Glutamatergic neuron (in vitro differentiated cells): ENCODE measurements at places on chromosomes 6 and 20.
A peak's percentile ranks its signal among the peaks of the same experiment; 100 is the strongest.

DNA sequence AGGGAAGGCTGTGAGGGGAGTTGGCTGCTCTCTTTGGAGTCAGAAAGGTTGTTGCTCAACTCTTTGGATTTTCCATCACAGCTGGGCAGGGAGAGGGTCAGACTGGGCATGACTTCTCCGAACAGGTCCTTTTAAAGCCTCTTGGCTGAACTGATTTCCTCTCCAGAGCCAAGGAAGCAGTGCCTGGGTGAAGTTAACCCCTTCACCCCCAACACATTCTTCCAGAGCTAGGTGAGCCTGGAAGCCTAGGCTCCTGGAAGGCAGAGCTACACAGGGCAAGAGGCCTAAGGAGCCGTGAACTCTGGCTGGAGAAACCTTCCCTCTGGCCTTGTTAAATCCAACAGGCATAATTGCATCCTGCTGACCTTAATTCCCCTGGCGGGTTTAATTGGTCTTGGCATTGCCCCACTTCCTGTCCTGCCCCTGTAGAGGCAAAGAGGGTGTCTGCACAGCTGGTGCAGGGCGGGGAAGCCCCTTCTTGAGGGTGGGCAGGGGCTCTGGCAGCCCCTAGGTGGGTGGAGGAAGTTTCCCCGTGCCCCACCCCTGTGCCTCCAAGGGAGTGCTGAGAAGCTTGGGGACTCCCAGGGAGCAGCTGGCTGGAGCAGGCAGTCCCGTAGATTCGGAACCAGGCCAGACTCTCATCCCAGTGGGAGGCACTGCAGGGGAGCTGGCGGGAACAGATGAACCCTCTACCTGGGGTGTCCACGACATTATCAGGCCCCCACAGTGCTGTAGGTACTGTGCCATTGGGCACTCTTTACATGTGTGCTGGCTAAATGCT, 3.6 kb upstream of the MYLK2 start:
- H3K27ac ChIP-seq = no peak overlapping the region
- peak; percentile 28 for DNase-seq
- H3K36me3 ChIP-seq = no peaks in the 10 kb centered on the region
- H3K4me3 ChIP-seq = no peak overlapping the region
- peaks cover 25% of the 10 kb centered on the region for H3K4me1 ChIP-seq

DNA sequence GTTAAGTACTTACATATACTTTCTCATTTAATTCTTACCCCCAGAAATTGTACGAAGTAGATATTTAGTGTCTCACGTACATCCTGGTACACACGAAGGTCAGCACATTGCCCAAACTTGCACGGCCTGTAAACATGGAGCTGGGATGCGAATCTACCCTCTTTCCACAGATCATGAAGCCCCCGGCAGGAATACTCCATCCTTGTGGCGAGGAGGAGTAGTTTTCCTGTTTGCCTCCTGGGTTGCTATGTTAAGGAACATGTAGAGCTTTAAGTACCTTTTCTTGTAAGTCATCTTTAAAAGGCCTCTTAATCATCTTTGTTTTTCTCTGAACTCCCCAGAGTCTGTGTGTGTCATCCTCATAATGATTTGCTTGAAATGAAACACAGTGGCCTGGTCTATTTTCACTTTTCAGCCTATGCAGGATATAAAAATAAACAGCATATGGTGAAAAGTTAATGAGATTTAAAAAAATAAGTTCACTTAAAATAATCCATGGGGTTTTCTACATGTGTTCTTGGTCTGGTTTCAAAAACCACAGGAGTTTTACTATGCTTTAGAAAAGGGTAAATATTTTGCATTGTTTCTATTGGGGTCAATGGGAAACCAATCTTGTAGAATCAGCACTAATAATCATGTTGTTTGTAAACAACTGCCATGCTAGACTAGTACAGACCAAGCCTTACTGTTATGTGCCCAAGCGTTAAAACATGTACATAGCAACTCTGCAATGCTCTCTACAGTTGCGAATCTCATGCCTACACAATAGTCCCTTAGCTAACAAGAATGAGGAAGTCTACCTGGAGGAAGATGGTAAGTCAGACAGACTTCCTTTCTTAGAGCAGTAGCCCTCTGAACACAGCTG, 9.3 kb upstream of the ARID1B start:
- peaks cover 8% of the 10 kb centered on the region for H3K4me1 ChIP-seq
- no peaks in the 10 kb centered on the region for H3K36me3 ChIP-seq
- H3K27me3 ChIP-seq = no peaks in the 10 kb centered on the region
- H3K4me3 ChIP-seq = no peak overlapping the region
- DNase-seq = no peak

DNA sequence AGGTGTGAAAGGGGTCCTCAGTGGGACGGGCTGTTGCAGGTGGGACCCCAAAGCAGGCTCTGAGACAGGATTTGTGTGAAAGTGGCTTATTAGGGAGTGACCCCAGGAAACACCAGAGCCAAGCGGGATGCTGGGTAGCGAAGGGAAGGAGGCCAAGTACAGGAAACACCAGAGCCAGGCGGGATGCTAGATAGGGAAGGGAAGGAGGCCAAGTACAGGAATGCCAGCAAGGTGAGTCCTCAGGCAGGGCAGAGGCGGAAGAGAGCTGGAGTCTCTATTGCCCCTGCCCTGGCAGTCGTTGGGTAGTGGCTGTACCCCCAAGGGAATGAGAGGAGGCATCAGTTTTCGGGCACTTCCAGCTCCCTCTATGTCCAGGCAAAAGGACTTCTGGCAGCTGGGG, 30.5 kb upstream of the TGM2 start:
- H3K36me3 ChIP-seq = peaks cover 5% of the 10 kb centered on the region
- H3K27ac ChIP-seq = no peak overlapping the region
- H3K4me3 ChIP-seq = no peak overlapping the region
- H3K27me3 ChIP-seq = peaks cover 3% of the 10 kb centered on the region
- peaks cover 2% of the 10 kb centered on the region for H3K4me1 ChIP-seq

- no peak for DNase-seq
- H3K4me1 ChIP-seq = no peaks in the 10 kb centered on the region
- peaks cover 4% of the 10 kb centered on the region for H3K36me3 ChIP-seq
- no peak overlapping the region for H3K27ac ChIP-seq
- no peak overlapping the region for H3K4me3 ChIP-seq
- H3K27me3 ChIP-seq = peaks cover 2% of the 10 kb centered on the region
Observed at GRCh38 chr6:130720076-130720715, 107.0 kb upstream of the SMLR1 start.

- no peaks in the 10 kb centered on the region for H3K27me3 ChIP-seq
- no peak overlapping the region for H3K4me3 ChIP-seq
- H3K36me3 ChIP-seq = no peaks in the 10 kb centered on the region
Observed at GRCh38 chr6:92069781-92070180, 1349.6 kb downstream of the EPHA7 start.

- no peak overlapping the region for H3K4me3 ChIP-seq
- H3K27ac ChIP-seq = no peak overlapping the region
- DNase-seq = no peak
- no peaks in the 10 kb centered on the region for H3K4me1 ChIP-seq
- H3K36me3 ChIP-seq = no peaks in the 10 kb centered on the region
- H3K27me3 ChIP-seq = no peaks in the 10 kb centered on the region
Observed at GRCh38 chr6:32607263-32607987, 17.8 kb upstream of the HLA-DRB1 start.

DNA sequence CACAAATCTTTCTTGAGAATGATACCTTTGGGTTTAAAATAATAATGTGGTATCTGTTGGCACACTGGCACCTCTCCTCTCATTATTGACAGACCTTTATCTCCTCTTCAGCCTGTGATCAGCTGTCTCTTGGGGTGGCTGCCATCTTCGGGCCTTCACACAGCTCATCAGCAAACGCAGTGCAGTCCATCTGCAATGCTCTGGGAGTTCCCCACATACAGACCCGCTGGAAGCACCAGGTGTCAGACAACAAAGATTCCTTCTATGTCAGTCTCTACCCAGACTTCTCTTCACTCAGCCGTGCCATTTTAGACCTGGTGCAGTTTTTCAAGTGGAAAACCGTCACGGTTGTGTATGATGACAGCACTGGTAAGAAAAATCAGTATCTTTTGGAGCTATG, 232.8 kb downstream of the GRIK2 start:
- DNase-seq = peak; percentile 49
- no peak overlapping the region for H3K27ac ChIP-seq
- no peak overlapping the region for H3K4me3 ChIP-seq

DNA sequence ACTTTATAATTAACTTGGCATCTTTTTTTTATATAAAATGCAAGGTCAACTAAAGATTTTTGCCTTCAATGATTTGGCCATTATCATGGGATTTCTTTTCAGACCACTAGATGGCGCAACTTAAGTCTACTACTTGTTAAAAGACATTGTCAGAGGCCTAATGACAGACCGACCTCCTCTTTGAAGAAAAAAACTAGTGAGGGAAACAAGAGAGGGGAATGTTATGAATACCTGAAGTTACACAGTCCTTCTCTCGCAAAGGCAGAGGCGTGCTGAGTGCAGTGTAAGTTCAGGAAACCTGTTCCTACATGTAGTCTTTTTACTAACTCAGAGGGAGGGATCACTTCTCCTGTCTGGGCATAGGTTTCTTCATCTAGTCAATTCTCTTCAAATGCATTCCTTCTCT, 9.3 kb downstream of the TRAPPC3L start:
- no peaks in the 10 kb centered on the region for H3K27me3 ChIP-seq
- DNase-seq = no peak
- H3K4me1 ChIP-seq = no peaks in the 10 kb centered on the region

DNA sequence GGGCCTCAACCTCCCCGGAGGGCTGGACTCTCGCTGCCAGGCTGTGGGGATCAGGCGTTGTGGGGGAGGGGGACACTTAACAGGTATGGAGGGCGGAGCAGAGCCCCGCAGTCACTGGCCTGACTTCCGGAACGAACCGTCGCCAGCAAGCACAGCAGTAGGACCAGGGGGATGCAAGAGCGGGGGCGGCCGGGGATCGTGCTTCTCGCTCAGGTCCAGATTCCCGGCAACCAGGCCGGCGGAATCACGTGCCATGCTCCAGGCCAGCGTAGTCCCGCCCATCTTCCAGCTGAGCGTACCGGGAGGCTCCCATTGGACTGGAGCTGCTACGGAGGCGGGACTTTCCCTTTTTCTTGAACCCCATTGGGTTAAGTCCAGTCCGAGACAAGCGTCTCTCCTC, 10.0 kb upstream of the POU5F1 start:
- H3K4me1 ChIP-seq = peaks cover 3% of the 10 kb centered on the region
- peaks cover 7% of the 10 kb centered on the region for H3K27me3 ChIP-seq

DNA sequence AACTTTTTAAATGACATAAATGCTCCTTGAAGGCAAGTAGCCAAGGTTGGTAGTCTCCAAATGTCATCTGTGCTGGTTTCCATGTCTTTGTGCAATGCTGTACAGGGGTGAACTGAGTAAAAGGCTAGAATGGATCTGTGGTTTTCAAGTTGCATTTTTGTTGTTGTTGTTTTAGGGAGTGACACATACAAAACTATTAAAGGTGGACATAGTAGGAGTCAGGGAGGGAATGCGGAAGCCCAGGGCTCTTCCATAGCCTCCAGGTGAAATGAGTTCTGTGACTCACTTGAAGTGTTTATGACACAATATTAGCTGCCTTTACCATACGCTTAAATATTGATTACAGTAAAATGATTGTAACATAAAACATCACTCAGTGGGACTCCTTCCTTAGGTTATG, 22.5 kb upstream of the QKI start:
- H3K27ac ChIP-seq = no peak overlapping the region
- peaks cover 6% of the 10 kb centered on the region for H3K27me3 ChIP-seq
- DNase-seq = no peak
- H3K36me3 ChIP-seq = no peaks in the 10 kb centered on the region
- H3K4me1 ChIP-seq = peaks cover 10% of the 10 kb centered on the region
- H3K4me3 ChIP-seq = no peak overlapping the region
